ENCODE measurements at places on chromosomes 5 and 9.

- DNase-seq, result no peak
Measured at GRCh38 chr9:7176561-7176960, 418.8 kb downstream of the KDM4C start.

DNA sequence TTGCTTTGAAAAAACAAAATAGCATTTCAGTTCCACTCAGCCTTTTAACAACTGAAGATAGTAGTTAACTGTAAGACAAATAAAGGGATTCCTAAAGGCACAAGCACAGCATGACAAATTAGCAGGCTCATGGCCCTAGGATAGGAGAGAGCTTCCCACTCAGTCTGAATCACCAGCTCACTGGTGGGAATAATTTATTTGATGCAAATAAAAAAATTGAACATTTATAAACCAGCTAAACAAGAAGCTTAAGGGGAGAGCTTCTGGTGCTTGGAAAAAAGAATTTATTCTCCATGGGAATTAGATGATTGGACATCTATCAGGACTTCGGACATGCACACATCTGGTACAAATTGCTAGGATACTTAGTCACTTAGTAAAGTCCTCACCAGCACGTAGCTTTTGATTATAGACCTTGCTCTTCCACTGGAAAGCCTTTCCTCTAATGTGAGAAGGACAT, 294.1 kb upstream of the TNC start:
- DNase-seq, result peak; percentile 35

GRCh38 chr5:149277801-149278200, 6.1 kb downstream of the AFAP1L1 start:
- no peak for DNase-seq

DNA sequence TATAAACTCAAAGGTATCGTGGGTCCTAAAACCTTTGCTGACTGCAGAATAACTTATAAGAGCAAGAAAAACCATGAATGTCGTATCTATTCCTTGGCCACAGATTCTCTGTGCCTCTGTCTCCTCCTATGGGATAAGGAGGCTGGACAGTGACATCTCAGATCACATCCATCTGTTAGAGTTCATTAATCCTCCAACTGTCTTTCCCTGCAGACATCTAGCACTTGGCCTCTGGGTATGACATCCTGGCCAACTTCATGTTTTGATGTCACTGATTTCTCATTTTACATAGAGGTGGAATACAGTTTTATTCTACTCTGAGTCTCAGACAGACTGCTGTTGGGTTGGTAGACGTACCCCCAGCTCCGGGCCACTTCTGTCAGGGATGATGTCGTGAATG, 86.2 kb downstream of the OTULIN start:
- DNase-seq, result no peak

GRCh38 chr9:70093944-70094343, 50.3 kb downstream of the MAMDC2 start:
- peak; percentile 39 for DNase-seq

DNA sequence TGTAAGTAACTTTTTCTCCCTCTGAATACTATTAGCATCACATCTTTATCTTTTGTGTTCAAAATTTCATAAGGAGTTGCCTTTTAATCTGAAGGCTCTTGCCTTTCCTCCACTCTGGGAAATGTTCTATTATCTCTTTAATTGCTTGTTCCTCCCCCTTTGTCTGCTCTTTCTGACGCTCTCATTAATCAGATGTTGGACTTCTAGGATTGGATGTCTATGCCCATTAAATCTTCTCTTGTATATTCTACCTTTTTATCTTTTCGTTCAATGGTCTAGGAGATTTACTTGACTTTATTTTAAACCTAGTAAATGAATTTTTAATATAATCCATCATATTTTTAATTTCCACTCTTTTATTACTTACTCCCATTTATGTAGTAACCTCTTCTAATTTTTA, 76.7 kb downstream of the MARCHF3 start:
- DNase-seq, result no peak

GRCh38 chr5:14242871-14243383, 99.8 kb downstream of the TRIO start:
- DNase-seq, result no peak

- DNase-seq, result peak; percentile 69
Measured at GRCh38 chr9:69885474-69885929, 64.9 kb downstream of the CFAP95 start.

DNA sequence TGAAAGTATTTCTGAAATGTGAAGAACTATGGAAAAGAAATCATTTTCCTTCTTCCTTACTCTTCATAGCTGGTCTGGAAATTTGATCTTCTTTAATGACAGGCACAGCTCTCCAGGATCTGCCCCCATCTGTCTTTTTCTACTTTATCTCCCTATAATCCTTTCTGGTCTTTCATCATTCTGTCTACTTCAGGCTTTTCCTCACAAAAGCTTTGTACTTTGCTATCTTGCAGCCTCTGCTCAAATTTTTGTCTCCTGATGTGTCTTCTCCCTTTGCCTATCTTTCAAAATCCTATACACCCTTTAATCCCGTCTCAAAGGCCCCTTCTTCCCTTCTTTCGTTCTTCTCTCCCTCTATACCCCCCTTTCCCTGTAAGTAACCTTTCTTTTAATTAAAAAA, 114.9 kb upstream of the ATP10B start:
- no peak for DNase-seq

- peak; percentile 67 for DNase-seq
Measured at GRCh38 chr5:16489322-16489791, 23.8 kb upstream of the ZNF622 start.

GRCh38 chr5:109719978-109720377, 30.3 kb downstream of the MAN2A1 start:
- DNase-seq, result no peak

DNA sequence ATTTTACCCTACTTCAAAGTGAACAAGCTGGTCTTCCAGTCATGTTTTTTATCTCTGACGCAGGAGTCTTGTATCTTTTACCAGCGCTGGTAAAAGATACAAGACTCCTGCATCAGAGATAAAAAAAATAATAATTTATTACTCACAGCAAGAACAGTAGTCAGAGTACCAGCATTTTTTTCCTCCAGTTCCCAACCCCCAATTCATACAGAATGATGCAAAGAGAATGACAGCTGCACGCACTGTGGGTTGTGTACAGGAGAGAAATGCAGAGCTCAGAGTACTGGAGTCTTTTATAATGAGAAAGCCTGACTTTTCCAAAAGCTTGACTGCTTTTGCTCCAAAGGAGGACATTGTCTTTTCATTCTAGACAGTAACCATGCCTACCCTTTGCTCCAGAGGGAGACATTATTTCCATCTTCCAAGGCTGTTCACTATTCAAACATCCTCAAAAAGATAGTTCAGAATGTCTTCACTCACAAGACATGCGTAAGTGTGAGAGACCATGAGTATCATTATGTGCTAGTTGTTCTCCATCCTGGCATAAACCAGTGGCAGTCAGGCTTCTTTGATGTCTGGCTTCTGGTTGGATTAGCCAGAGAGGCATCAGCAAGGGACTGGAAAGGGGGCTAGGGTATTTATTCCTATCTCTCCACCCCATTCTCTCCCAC, 14.3 kb upstream of the RANBP6 start:
- no peak for DNase-seq

GRCh38 chr5:140111011-140111858, 2.7 kb upstream of the PURA start:
- no peak for DNase-seq

- DNase-seq, result no peak
Measured at GRCh38 chr5:180078348-180078747, 6.8 kb upstream of the RNF130 start.

DNA sequence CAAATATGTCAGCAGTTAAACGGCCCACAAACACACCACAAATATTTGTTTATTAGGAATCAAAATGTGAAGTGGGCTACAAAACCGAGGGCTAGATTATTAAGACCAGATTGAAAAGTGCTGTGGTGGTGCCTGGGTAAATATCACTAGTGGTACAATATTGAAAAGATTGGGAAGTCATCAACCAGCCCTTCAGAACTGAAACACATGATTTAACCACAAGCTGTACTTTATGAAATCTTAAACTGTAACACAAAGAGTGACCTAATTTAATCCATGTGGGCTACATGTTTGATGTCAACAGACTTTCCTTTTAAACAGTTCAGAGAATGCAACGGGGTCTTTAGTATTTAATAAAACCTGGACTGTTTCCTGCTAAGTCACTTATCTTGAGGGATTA, 182.3 kb downstream of the SPATA31D1 start:
- no peak for DNase-seq

DNA sequence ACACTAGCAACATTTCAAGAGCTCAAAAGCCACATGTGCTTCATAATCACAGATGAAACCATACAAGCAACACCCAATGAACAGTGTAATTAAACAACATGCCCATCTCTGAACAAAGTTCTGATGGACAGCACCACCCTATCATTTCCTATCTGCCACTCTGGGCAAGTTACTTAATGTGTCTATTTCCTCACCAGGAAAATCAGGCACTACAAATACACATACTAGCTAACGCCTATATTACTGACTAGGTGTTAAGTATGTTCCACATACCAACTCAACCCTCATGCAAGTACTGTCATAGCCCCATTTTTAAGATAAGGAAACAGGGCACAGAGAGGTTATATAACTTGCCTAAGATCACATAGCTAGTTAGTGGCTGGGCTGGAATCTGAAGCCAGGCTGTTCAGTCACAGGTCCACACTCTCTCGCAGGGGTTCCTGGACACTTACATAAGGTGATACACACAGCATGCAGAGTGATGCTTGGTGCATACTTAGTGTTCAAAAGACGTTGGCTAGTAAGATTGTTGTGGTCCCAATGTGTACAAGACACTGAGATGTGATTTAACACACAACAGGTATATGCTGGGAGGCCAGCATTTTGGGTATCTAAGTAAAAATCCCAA, 24.2 kb downstream of the CORO2A start:
- DNase-seq, result no peak

GRCh38 chr9:122656378-122656777, 1.0 kb downstream of the OR1B1 start:
- no peak for DNase-seq

GRCh38 chr5:77981820-77982219, 205.7 kb upstream of the TBCA start:
- no peak for DNase-seq

- DNase-seq, result no peak
Measured at GRCh38 chr9:18761742-18762300, 271.2 kb downstream of the SAXO1 start.

DNA sequence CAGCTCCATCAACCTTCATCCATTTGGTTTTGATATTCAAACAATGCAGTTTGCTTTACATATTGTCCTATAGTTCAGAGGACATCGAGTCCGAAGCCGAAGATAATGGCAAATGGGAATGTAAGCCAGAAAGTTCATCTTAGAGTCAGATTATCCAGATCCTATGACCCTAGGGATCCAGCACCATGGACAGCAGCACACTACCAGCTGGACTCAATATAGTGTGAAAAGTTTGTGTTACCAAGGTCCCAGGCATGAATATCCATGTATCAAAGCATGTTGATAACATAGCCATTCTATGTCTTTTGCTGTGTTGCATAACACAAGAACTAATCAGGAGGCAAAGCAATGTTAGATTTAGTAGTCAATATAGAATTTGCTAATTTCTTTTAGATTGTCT, 46.3 kb downstream of the FSTL4 start:
- DNase-seq, result peak; percentile 11

- DNase-seq, result no peak
Measured at GRCh38 chr9:89497257-89497963, 503 bp downstream of the SEMA4D start.

GRCh38 chr5:160837211-160837610, 14.8 kb downstream of the ATP10B start:
- DNase-seq, result no peak

- peak; percentile 78 for DNase-seq
Measured at GRCh38 chr9:113650207-113651131, 186.9 kb downstream of the RGS3 start.

GRCh38 chr5:110879675-110880074, 140.9 kb downstream of the SLC25A46 start:
- DNase-seq, result no peak

DNA sequence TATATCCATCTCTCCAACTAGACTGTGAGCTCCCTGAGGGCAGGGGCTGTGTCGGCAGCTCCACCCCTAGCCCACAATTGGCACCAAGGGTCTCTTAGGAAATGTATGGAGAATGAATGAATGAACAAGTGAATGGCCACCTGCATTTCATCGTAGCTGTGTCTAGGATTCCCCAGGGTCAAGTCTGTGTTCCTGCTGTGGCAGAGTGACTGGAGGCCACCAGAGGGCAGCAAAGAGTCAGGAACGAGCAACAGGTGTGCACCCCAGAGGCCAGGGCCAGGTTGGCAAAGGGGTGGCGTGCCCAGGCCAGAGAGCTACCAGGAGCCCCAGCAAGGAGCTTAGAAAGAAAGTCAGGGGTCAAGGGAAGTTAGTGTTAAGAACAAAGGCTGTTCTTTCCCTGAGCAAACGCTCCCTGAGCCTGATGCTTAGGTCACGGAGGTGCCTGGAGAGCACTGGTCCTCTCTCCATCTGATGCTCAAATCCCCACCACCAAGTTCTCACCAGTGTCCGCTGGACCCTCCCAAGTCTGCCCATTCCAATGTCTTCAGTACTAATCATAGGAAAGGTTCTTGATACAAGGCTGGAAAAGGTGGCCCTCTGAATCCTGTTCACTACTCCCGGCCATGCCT, 160.7 kb downstream of the PAX5 start:
- peak; percentile 29 for DNase-seq

DNA sequence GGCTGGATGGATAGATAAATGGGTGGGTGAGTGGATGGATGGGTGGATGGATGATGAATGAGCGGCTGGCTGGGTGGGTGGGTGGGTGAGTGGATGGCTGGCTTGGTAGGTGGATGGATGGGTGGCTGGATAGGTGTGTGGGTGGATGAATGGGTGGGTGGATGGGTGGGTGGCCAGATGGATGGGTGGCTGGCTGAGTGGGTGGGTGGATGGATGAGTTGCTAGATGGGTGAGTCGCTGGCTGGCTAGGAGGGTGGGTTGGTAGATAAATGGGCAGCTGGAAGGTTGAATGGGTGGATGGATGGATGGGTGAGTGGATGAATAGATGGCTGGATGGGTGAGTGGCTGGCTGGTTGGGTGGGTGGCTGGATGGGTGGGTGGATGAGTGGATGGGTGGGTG, 27.9 kb upstream of the CEP72 start:
- DNase-seq, result no peak

GRCh38 chr9:95239071-95239470, 78.4 kb downstream of the FANCC start:
- DNase-seq, result no peak

- no peak for DNase-seq
Measured at GRCh38 chr9:132775720-132776119, 102.4 kb downstream of the AK8 start.

GRCh38 chr5:153543288-153543687, 52.8 kb downstream of the GRIA1 start:
- no peak for DNase-seq

DNA sequence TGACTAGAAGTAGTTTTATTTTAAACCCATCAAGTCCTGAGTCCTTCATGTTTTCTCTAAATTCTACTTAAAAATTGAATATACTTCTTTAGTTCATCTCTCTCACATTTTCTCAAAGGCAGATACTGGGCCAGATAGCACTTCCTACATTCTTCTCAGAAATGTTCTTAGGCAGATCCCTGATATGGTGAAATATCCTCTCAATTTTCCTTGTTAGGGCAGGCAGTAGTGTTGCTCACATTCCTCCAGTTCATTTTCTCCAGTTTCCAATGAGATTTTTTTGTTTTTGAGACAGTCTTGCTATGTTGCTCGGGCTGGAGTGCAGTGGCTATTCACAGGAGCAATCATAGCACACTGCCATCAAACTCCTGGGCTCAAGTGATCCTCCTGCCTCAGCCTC, 5.7 kb downstream of the GCNT1 start:
- DNase-seq, result no peak

GRCh38 chr5:32866138-32866537, 155.0 kb downstream of the NPR3 start:
- DNase-seq, result no peak
